ELF-1 (cell line): ENCODE measurements at places on chromosomes 5 and 9.

GRCh38 chr5:133404724-133405123 lies 207.6 kb downstream of the FSTL4 start:
- DNase-seq, result no peak

DNA sequence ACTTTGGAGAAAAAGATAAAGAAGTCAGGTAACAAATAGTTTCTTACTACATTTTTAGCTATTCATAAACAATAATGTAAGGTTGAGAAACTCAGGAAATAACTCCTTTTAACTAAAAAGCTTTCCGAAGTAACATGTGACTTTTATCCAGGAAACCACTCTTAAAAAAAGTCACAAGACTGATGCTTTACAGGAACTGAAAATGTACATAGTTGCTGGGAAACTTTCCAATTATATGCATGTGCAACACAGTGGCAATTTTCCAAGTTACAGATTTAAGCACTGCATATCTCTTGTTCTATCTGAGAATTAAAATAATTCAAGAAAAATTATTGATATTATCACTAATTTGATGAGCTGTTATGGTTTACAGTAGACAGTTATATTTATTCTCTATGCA lies 105.2 kb downstream of the CDH10 start:
- DNase-seq, result no peak

- DNase-seq, result no peak
Measured at GRCh38 chr9:120569556-120569955, 10.4 kb downstream of the CDK5RAP2 start.

- peak; percentile 39 for DNase-seq
Measured at GRCh38 chr9:123861086-123861755, 68.7 kb downstream of the DENND1A start.

DNA sequence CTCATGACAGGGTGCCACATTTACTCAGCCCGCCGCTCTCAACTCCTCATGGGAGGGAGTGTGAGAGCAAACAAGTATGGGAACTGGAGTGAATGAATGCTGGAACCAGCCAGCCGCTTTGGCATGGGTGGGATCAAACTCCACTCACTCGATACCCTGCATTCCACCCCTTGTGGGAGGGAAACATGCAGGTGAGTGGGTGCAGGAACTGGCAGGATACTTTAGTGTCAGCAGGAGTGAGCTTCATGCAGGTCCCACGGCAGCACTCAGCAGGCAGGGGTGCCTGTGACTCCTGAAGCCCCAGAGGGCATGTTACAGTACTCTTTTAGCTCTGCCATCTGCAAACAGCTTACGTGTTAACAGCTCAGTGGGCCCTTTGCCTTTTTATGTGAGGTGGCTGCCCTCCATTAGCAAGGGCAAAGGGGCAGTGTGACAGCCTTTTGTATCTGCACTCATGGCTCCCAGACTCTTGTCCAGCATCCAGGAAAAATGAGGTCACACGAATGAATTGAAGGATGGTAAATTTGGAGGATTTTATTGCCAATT lies 433.2 kb upstream of the NMUR2 start:
- DNase-seq, result no peak
